DMS153 (cell line): ENCODE measurements at places on chromosomes 5 and 9.

- DNase-seq: no peak
These were observed 22.1 kb downstream of the GFPT2 start for GRCh38 chr5:180330810-180331646.

- DNase-seq: no peak
These were observed 128.3 kb upstream of the C9orf72 start for GRCh38 chr9:27701587-27701986.

GRCh38 chr5:149865746-149866145, 78.8 kb downstream of the PDE6A start:
- DNase-seq: no peak

DNA sequence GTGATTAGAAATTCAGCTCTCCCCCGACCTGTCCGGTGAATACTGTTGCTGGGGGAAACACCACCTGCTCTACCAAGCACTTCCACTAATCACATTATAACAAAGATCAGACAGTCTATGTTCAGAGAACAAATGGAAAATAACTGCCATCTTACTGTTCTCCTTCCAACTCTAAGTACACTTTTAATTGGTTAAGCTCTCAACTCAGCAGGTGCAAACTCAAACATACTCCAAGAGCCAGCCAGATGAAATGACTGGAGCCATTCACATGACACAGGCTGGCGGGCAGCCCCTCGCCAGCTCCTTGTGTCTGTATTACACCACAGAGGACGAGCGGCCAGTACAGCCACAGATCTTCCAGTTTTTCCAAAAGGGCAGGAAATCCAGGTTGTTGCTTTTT, 16.1 kb downstream of the LIFR start:
- peak; percentile 71 for DNase-seq

DNA sequence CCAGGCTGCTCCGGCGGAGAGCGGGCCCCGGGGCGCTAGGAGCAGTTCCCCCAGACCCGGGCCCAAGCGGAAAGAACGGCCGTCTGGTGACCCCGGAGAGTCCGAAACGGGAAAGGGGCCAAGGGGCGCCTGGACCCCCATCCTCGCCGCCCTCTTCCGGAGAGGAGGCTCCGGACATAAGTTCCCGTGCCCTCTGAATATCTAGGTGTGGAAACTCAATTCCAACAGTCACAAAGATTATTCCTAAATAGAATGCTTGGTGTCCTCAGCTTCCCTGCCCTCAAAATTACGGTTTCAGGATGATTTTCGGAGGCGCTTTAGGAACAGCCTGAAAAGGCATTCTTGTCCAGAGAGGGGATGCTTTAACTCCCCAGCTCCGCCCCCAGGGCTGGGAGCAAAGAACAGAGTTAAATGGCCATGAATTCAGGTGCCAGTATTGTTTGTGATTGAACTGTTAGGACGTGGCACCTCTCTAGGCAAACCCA, 681 bp upstream of the LHFPL2 start:
- no peak for DNase-seq

DNA sequence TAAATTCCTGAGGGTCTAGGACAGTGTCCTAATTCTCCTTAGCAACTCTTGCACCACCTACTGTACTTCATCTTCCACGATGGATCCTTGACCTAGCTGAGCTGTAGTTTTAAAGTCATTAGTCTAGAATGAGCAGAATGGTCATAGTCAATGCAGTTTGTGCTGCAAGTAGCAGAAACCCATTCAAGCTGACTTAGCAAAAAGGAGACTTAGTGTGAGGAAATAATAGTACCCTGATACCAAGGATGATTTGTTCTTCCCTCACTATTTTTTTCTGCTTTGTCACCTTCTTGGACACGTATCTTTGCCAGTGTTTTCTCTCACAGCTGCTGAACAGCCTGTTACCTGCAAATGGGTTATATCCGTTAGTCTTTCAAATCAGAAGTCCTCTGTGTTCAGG, 5.3 kb downstream of the MFAP3 start:
- no peak for DNase-seq

- DNase-seq: no peak
These were observed 74.7 kb downstream of the AMBP start for GRCh38 chr9:114003351-114003750.

DNA sequence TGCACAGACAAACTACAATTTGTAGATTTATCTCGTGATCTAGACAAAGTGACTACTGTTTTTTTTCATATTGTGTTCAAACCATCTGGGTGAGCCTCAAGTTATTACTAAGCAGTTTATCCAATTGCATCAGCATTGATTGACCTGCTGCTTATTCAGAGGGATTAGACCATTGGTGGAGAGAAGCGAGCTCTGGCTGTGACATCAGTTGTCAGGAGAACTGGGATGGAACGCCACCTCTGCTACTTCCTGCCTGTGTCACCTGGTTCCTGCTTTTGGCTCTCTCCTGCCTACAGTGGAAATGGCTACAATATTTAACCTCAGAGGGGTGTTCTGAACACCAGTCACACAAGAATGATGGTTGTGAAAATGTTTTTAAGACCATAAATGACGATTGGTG, 12.1 kb downstream of the NR4A3 start:
- no peak for DNase-seq

DNA sequence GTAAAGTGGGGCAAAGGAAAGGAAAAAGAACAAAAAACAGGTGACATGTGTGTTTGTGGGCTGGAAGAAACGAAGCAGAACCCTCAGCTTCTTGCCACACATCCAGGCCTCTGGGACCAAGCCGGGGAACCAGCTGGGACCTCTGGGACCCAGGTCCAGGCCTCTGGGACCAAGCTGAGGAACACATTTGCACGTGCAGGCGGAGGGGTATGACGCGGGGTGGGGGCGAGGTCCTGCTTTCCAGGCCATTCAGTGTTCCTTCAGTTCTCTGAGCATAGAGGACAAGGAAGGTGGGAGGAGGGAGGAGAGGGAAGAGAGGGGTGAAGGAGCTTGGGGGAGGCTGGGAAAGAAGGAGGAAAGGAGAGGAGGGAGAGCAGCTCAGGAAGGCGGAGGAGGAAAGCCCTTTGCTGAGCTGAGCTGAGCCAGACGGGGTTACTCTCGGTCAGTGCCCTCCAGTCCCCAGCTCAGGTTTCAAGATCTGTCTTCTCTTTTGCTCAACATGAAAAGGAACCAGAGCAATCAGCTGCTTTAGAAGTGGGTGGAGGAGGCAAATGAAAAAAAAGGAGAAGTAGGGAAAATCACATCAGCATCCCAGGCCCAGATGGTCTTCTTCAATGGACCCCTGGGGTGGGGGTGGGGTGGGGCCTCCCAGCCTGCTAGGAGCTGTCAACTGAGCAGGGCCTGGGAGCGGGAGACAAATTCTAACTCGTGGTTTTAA, 59.1 kb downstream of the ABCA1 start:
- peak; percentile 28 for DNase-seq

DNA sequence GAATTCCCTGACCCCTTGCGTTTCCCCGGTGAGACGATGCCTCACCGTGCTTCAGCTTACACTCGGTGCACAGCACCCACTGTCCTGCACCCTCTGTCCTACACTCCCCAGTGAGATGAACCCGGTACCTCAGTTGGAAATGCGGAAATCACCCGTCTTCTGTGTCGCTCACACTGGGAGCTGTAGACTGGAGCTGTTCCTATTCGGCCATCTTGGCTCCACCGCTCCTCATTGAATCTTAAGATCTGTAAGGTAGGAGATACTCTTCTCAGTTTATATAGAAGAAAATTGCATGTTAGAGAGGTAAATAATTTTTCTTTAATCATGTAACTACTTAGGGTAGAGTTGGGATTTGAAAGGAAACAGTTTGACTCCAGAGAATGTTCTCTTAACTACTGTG, 62.2 kb downstream of the DMRTA1 start:
- no peak for DNase-seq

DNA sequence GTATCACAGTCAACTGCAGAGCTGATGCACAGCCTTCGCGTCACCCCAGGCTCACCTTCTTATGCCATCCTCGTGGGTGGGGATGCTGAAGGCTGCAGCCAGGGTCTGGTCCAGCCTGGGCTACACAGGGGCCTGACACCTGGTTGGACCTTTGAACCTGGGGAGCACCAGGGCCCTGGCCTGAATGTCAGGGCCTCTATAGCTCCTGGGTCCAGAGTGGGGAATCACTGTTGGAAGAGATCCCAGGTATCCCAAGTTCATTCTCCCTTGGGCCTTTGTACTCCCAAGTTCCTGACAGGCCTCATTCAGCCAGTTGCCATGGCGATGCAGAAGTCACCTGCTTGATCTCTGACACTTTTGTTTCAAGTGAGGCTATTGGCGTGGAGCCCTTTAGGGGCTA, 43.8 kb downstream of the ZNF618 start:
- no peak for DNase-seq

- DNase-seq: no peak
These were observed 297.7 kb downstream of the ATPSCKMT start for GRCh38 chr5:9951865-9952516.

DNA sequence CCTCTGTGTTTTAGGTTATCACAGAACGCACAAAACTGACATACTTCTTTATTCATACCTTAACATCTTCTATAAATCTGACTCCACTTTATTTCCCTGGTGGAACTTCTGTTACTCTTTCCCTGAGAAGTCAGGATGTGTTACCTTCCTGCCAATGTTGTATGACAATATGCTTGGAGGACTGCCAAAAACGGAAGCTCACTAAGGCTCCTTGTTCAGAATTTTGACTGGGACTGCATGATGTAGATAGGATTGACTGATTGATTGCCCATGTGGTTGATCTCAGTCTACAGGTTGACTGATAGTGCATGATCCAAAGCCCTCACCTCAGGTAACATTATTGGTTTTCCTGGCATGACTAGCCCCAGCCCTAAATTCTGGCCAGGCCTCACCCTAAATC, 319.4 kb downstream of the TLR4 start:
- DNase-seq: no peak

GRCh38 chr5:5854087-5854486, 431.6 kb downstream of the ICE1 start:
- DNase-seq: peak; percentile 65

- DNase-seq: no peak
These were observed 86.7 kb upstream of the ALDH1A1 start for GRCh38 chr9:73039271-73040263.

DNA sequence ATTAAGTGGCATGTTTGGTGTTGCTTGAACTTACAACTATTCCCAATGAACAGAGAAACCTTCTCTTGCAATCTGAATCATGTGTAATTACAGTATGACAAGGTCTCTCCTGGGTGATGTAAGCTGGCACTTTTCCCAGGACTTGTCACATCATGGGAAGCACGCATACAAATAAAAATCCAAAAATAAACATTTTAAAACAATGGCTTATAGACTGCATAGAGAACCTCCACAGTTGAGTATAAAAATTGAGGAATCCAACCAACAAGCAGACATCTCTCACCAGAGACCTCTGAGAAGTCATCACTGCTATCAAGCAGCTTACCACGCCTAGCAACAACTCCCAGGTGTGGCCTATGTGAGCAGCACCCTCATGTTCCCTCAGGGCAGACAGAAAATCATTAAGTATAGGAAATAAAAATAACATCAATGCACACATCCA, 3.9 kb downstream of the MLLT3 start:
- peak; percentile 62 for DNase-seq
